ENCODE measurements at places on chromosomes 16 and 17.

DNA sequence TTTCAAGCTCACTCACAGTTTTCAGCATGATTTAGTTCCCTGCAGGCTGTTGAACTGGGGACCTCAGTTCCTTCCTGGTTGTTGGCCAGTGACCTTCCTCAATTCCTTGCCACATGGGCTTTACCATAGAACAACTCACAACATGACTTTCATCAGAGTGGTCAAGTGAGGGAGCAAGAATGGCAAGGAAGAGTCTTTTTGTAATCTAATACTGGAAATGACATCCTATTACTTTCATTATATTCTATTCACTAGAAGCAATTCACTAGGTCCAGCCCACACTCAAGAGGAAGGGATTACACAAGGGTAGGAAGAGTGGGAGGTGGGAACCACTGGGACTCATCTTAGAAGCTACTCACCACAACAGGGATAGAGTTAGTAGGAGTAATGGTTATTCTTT is 57.6 kb downstream of the SYT17 start:
- DNase-seq = no peak

GRCh38 chr17:55694286-55694910 is 28.3 kb downstream of the TMEM100 start:
- no peak for DNase-seq

- DNase-seq = no peak
These were observed 47.1 kb downstream of the USP10 start for GRCh38 chr16:84746875-84747274.

GRCh38 chr17:5675625-5676421 is 91.5 kb upstream of the NLRP1 start:
- DNase-seq = no peak

DNA sequence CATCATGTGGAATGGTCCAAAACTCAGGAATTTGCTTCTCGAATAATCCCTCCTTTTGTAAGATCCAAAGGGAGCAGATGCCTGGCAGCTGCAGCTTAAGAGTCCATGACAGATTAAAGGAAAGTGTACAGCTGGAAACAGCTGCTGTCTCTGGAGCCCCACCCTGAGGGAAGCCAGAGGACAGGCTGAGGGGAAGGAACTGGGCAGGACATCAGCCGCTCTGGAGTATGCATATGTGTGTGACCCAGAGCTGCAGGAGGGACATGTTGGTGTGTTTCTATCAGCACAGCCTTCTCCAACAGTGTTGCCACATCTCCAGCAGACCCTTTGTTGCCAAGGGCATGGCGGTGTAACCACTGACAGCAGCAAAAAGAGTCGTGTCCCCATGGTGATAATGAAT is 46.2 kb downstream of the CYB561 start:
- DNase-seq = peak; percentile 62

DNA sequence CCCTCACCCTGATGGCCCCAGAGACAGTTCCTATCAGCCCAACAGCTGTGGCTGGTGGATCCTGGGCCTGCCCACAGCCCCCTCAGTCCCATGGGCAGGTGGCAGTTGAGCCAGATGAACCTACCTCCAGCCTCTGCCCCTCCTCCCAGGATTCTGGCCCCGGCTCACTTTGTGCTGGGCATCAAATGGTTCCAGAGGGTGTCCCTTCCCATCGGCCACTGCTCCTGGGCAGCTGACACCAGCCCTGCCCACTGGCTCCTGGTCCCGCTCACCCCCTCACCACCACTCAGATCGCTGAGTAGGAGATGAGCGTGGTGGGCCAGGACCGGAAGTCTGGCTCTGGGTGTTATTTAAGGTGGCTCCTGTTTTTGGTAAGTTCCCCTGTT is 2.0 kb downstream of the TTYH2 start:
- no peak for DNase-seq

GRCh38 chr16:73735954-73736353 is 560.7 kb upstream of the PSMD7 start:
- DNase-seq = no peak

- no peak for DNase-seq
These were observed 86.8 kb upstream of the SALL1 start for GRCh38 chr16:51237861-51238378.

DNA sequence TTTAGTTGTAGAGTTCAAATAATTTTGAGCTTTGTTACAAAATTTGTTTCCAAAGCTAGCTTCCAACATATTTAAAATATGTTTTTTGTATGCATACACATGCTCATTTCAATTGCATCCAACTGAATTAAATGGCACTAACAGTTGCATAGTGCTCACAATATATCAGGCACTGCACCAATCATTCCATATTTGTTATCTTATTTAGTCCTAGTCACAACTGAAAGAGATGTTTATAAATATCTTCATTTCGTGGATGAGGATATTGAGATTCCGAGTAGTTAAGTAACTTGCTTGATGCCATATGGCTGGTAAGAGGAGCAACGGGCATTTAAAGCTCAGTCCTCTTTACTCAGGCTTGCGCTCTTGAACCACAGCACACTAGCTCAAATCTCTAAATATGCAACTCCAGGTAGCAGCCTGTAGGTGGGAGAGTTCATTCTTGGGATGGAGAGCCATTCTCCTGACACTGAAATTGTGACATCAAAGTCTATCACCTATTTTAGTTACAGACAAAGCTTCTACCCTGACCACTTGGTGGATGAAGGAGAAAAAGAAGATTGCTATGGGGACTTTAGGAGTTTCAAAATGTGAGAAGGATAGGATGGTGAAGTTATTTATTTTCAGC is 118.0 kb upstream of the CA10 start:
- DNase-seq = no peak

- DNase-seq = no peak
These were observed 31.4 kb downstream of the SPHK1 start for GRCh38 chr17:76415786-76416185.

GRCh38 chr16:56732366-56732765 is 2.4 kb downstream of the NUP93 start:
- DNase-seq = no peak

DNA sequence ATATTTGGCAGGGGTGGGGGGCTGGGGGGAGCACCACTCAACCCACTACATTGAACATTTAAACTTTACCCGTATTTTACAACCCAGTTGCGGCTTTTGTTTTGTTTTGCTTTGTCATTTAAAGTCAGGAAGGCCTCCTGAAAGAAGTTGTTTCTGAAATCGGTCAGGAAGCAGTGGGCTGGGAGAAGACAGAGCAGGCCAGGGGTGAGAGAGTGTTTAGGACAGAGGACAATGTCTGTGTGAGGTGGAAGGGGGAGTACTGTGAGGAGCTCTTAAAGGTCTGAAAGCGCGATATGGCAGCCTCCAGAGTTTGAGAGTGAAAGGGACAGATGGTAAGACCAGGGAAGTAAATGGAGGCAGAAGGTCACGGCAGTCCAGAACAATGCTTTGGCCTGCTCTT is 6.1 kb upstream of the WFIKKN2 start:
- DNase-seq = no peak

DNA sequence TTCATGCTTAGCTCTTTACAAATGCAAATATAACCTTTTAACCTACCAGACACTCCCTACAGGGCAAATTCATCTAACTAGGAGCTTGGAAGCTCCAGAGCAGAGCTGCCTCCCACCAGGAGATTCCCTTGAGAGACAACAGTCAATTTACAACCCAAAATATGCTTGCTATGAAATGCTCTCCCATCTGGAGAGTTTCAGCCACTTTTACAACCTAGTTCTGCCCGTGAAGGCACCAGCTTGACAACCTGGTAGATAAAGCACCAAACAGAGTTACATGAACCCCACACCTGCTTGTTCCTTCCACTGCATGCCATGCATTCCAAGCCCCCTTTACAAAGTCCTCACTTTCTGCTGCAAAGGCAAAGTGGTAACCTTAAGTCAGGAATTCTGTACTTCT is 215.3 kb upstream of the KIF2B start:
- no peak for DNase-seq

- no peak for DNase-seq
These were observed 26.3 kb downstream of the MARCHF10 start for GRCh38 chr17:62781831-62782251.

- DNase-seq = peak; percentile 73
These were observed 46.9 kb downstream of the IRX6 start for GRCh38 chr16:55370762-55371482.

DNA sequence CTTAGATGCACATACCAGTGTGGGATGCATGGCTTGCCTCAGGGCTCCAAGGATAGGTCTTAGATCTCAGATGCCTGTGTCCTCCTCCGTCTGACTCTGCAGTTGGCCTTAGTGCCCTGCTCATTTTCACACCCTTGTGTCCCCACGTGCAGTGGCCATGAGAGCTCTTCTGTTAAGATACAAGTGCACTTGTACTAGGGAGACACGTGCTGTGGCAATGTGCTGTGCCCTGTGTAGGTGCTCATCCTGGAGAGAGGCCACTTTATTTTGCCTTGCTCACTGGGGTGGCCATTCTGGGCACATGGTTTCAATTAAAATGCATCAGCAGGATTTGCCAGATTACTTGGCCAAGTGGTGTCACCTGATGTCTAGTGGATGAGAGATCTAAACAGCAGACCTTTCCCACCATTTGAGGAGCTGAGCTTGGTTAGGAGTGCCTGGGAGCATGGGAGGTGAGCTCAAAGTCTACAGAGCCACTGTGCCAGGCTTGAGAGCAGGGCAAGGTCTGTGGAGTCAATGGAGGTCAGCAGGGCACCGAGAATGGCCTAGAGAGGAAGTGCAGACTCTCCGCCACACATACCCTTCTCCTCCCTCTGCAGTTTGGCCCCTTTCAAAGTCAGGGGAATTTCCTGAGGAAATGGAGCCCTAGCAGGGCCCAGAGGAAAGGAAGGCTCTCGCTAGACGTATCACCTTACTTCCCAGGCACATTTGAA is 25.2 kb upstream of the SMPD3 start:
- no peak for DNase-seq

DNA sequence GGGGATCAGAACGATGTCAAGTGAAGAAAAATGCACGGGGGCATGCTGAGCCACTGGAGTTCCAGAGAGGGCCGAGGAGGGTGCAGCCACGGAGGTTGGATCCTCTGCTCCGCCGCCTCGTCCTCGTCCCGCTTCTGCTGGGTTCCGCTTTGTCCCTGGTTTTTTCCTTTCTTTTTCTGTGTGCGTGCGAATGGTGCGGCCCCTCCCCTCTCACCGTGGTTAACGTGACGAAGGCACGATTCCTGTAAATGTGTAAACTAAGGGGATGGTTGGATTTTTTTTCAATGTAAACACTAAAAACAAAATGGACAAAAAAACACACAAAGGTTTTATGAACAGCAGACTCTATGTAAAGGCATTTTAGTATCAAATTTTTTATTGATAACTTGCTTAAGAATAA is 46.7 kb downstream of the ACTG1 start:
- DNase-seq = no peak

- DNase-seq = peak; percentile 84
These were observed 8.0 kb upstream of the FASN start for GRCh38 chr17:82105882-82106687.

GRCh38 chr16:47925811-47926460 is 229.9 kb downstream of the ABCC12 start:
- no peak for DNase-seq

DNA sequence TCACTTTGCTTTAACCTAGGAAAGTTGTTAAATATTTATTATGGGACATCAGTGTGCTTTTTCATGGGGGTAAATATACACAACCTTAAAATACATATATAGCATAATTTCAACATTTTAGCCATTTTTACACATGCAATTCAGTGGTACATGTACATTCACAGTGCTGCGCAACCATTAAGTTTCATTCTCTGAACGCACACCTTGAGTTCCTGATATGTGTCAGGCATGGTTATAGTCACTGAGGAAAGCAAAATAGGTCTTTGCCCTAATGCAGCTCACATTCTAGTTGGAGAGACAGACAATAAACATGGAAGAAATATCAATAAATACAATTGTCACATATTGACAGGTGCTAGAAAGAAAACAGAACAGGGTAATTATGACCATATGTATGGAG is 12.8 kb upstream of the CNEP1R1 start:
- no peak for DNase-seq

All from ureter (tissue), 1 donor.